ENCODE measurements at places on chromosomes 4 and X. TPM values are rescaled to one million over a fixed set of nuclear protein-coding genes. Genes with fewer than 3 reads are reported as not detected.

GRCh38 chr4:151530783-151531182 lies 121.8 kb downstream of the FHIP1A start:
- H3K36me3 ChIP-seq: no peaks in the 10 kb centered on the region
- DNase-seq: no peak
- H3K27ac ChIP-seq: no peak overlapping the region
- no peaks in the 10 kb centered on the region for H3K4me1 ChIP-seq
- H3K4me3 ChIP-seq: no peak overlapping the region

GRCh38 chr4:57168982-57169381 lies 58.8 kb upstream of the IGFBP7 start:
- no peak overlapping the region for H3K27ac ChIP-seq
- DNase-seq: no peak
- H3K4me1 ChIP-seq: peaks cover 3% of the 10 kb centered on the region
- H3K36me3 ChIP-seq: no peaks in the 10 kb centered on the region
- no peak overlapping the region for H3K4me3 ChIP-seq

DNA sequence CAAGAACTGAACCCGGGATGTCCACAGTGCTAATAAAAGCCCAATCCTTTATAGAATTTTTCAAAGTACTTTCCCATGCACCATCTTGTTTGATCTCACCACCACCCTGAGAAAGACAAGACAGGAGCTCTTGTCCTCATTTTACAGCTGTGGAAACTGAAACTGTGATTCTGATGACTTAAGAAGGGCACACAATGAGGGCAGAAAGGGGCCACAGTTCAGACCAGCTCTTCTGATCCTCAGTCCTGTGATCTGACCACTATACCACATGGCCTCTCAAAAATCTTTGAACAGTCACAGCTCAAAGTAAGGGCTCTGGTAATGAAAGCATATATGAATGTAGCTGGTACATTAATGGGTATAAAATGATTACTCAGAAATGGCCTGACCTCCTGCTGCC lies 127.3 kb upstream of the CPEB2 start:
- H3K4me1 ChIP-seq: no peaks in the 10 kb centered on the region
- no peaks in the 10 kb centered on the region for H3K36me3 ChIP-seq
- no peak overlapping the region for H3K27ac ChIP-seq
- no peaks in the 10 kb centered on the region for H3K27me3 ChIP-seq

TRIM60 gene
- not detected for polyA plus RNA-seq

DNA sequence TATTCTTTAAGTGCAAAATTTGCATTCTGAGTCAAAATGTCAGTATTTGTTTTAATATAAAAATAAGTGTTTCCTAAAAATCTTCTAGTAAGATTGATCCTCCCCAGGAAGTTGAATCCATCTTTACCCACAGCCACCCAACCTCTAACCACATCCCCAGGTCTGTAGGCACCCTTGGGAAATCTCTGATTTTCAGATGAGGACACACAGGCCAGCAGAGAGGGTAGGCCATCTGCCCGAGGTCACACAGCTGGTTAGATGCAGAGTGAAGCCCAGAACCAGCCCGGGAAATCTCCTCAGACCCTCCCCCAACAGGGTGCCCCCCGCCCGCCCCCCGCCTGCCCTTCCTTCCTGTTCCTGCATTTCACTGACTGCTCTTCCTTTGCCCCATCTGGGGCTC lies 277.5 kb downstream of the FBXW7 start:
- no peaks in the 10 kb centered on the region for H3K27me3 ChIP-seq
- peaks cover 3% of the 10 kb centered on the region for H3K4me1 ChIP-seq
- no peak overlapping the region for H3K4me3 ChIP-seq

- H3K36me3 ChIP-seq: no peaks in the 10 kb centered on the region
- no peak overlapping the region for H3K27ac ChIP-seq
- peak; percentile 30 for DNase-seq
- peaks cover 37% of the 10 kb centered on the region for H3K4me1 ChIP-seq
Observed at GRCh38 chrX:40080894-40081678, 16.7 kb downstream of the BCOR start.

TLR10 gene
- polyA plus RNA-seq: 0.11 TPM

MAGEA11 gene
- not detected for polyA plus RNA-seq

CLDN24 gene
- polyA plus RNA-seq: not detected

GRCh38 chrX:107565015-107565414 lies 63.3 kb upstream of the PRPS1 start:
- no peak for DNase-seq
- no peaks in the 10 kb centered on the region for H3K4me1 ChIP-seq
- H3K36me3 ChIP-seq: no peaks in the 10 kb centered on the region
- H3K27me3 ChIP-seq: no peaks in the 10 kb centered on the region
- H3K4me3 ChIP-seq: no peak overlapping the region
- no peak overlapping the region for H3K27ac ChIP-seq

DNA sequence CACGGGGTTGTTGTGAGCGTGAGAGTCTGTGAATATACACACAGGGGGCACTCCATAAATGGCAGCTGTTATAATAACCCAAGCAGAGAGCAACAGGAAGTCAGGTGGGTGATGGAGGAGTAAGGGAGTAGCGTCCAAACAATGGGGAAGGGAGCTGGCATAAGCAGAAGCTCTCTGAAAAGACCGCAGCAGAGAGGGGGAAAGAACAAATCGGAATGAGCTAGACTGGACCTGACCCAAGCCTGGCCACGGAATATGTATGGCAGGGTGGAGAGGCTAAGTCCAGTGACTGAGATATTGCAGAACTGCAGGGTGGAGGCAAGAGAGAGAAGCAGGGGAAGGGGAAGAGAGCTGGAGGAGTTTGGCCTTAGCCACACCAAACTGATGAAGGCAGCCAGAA lies 6.5 kb upstream of the GJB1 start:
- H3K4me3 ChIP-seq: peak overlapping the region; percentile 54
- H3K27ac ChIP-seq: no peak overlapping the region
- no peaks in the 10 kb centered on the region for H3K27me3 ChIP-seq
- H3K36me3 ChIP-seq: no peaks in the 10 kb centered on the region
- no peak for DNase-seq
- H3K4me1 ChIP-seq: no peaks in the 10 kb centered on the region

- H3K27me3 ChIP-seq: no peaks in the 10 kb centered on the region
- H3K4me3 ChIP-seq: no peak overlapping the region
- peak; percentile 60 for DNase-seq
- no peaks in the 10 kb centered on the region for H3K36me3 ChIP-seq
- H3K4me1 ChIP-seq: peaks cover 3% of the 10 kb centered on the region
Observed at GRCh38 chr4:105978684-105979296, 83.5 kb downstream of the NPNT start.

DNA sequence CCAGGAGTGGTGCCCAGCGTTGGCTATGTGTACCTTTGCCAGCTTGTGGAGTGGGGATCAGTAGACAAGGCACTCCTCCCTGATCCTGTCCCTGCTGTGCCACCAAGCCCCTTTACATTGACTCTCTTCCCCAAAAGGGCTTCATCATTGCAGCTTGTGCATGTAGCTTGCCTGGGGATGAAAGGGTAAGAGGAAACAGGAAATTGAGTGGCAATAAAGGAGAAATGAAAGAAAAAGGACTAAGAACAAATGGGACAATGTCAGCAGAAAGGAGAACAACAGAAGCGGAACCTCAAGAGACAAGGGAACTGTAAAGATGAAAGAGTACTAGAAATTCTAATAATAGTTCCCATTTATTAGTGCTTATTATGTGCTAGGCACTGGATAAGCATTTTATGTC lies 8.7 kb upstream of the IL13RA1 start:
- H3K36me3 ChIP-seq: no peaks in the 10 kb centered on the region
- H3K4me1 ChIP-seq: no peaks in the 10 kb centered on the region
- H3K27ac ChIP-seq: no peak overlapping the region
- H3K27me3 ChIP-seq: no peaks in the 10 kb centered on the region
- no peak overlapping the region for H3K4me3 ChIP-seq

DNA sequence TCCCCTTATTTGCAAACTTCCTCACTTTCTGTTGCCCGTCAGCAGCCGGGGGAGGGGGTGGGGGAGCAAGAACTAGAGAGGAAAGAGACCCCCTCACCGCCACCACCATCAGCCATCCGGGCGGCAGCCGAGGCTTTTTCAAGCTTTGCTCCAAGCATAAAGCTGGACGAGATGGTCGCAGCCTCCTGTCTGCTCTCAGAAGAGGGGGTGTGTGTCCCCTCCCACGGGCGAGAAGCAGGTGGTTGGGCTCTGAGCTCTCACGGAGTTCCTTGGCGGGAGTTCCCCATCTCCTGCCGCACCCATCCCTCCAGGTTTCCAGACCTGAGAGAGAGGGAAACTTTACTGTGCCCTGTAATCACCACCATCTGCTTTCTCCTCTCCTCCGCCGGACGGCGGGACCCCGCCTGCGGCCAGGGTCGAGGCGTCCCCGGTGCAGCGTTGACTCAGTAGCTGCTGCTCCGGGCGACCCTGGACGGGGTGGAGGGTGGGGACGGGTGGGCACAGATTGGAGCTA lies 4.7 kb upstream of the ARX start:
- no peak overlapping the region for H3K27ac ChIP-seq
- no peak overlapping the region for H3K4me3 ChIP-seq
- no peak for DNase-seq
- H3K4me1 ChIP-seq: no peaks in the 10 kb centered on the region

DNA sequence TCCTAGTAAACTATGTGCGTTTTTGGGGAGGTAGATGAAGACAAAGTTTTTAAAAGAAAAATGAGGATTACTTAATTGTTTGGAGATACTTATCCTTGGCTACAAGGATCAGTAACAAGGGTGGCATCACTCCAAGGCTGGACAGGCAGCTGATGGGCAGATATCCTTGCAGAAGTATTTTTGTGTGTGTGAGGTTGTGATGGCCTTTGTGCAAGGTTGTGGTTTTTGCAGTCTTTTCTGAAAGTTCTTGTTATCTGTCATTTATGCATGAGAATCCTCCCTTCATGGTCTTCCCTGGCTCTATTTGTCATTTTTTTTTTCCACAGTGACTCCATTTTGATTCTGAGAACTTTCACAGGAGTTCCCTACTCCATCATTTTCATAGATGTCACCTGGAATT lies 96.0 kb upstream of the C1GALT1C1 start:
- H3K4me1 ChIP-seq: no peaks in the 10 kb centered on the region
- H3K27ac ChIP-seq: no peak overlapping the region
- H3K4me3 ChIP-seq: no peak overlapping the region
- no peaks in the 10 kb centered on the region for H3K36me3 ChIP-seq
- DNase-seq: no peak

PLAC8 gene
- 3.6 TPM for polyA plus RNA-seq

DNA sequence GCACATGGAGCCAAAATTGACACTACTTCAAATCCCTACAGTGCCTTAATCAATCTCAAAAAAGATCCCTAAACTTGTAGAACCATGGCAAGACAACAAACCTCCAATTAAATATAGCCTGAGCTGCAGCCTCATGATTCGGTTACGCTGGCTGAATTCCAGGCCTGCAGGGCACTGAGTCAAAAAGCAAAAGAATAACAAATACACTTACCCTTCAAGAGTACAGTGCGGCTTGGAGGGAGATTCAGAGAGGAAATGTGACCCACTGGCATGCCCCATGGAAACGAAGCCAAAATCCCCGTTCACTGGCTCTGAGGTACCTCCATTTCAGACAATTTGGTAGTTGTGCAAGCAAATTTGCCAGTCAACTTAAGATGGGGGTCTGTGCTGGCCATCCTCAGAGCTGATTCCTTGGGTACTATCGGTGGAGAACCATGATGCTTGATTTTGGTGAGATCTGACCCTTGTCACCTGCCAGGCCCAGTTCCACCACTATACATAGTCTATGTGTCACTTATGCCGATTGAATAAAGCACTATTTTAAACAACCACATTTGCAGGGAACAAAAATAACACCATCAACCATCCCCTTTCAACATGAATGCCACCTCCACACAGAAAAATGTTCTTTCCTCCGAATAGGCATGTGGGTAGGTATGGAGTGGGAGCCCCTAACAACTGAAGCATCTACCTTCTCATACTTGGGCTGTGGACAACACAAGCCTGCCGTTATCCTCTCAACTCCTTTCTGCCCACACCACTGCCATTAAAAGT lies 2.1 kb downstream of the C4orf54 start:
- peak; percentile 51 for DNase-seq
- H3K27ac ChIP-seq: no peak overlapping the region
- no peaks in the 10 kb centered on the region for H3K36me3 ChIP-seq
- H3K4me1 ChIP-seq: no peaks in the 10 kb centered on the region
- H3K27me3 ChIP-seq: no peaks in the 10 kb centered on the region

DNA sequence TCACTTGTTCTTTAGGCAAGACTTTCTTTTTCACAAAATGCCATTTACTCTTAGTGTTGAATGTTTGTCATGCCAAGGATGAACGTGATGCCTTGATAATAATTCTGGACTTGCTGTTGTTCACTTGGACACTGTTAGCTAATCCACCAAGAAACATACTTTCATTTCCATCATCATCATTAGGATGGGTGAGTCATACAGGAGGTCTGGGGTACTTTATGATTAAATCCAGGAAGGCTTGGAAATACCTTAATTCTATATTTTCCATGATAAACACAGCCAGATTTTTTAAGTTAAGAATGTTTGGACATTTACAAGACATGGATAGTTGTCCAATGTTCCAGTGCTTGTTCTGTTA lies 260.7 kb upstream of the GIMD1 start:
- no peaks in the 10 kb centered on the region for H3K36me3 ChIP-seq
- H3K4me3 ChIP-seq: no peak overlapping the region
- H3K27ac ChIP-seq: no peak overlapping the region
- no peaks in the 10 kb centered on the region for H3K27me3 ChIP-seq
- no peaks in the 10 kb centered on the region for H3K4me1 ChIP-seq
- no peak for DNase-seq

DNA sequence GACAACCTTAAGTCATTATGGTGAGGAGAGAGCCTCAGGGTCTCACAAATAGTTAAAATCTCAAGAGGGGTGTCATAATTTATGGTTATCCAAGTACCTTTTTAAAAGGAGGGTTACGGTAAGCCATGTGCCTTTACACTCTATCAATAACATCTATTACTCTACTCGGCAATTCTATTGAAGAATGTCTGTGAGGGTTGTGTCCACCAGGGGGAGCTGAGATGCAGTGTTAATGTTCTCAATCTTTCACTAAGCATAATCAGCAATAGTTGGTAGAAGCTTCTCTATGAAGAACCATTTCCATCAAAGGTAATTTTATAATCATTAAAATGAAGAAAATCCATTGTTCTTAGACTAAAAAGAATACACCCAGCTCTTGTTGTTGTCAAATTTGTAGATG lies 457.4 kb downstream of the CENPC start:
- no peak overlapping the region for H3K27ac ChIP-seq
- DNase-seq: no peak
- H3K36me3 ChIP-seq: no peaks in the 10 kb centered on the region
- H3K4me1 ChIP-seq: no peaks in the 10 kb centered on the region
- no peaks in the 10 kb centered on the region for H3K27me3 ChIP-seq
- no peak overlapping the region for H3K4me3 ChIP-seq

CDX4 gene
- polyA plus RNA-seq: not detected

AMTN gene
- not detected for polyA plus RNA-seq

GRCh38 chr4:123378794-123379193 lies 17.8 kb upstream of the SPRY1 start:
- H3K4me1 ChIP-seq: no peaks in the 10 kb centered on the region
- no peak overlapping the region for H3K4me3 ChIP-seq
- no peak overlapping the region for H3K27ac ChIP-seq
- no peaks in the 10 kb centered on the region for H3K27me3 ChIP-seq
- no peaks in the 10 kb centered on the region for H3K36me3 ChIP-seq
- DNase-seq: no peak
